ENCODE measurements at places on chromosomes 11 and 22.

DNA sequence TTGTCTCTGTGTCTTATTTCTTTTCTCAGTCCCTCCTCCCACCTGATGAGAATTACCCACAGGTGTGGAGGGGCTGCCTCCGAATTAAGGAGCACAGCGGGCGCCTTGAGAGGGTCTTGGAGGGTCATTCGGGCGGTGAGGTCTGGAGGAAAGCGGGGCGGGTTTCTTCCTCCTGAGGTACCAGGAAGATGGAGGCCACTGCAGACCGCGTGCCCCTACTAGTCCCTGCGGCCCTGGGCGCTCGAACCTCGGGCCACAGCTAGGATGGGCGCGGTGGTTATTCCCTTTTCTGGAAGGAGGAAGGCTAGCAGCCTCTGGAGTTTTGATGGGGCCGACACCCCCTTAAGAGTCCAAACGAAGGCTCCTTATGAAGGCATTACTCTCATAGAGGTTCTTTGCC, 5.5 kb upstream of the FAM111A start:
- DNase-seq = no peak

DNA sequence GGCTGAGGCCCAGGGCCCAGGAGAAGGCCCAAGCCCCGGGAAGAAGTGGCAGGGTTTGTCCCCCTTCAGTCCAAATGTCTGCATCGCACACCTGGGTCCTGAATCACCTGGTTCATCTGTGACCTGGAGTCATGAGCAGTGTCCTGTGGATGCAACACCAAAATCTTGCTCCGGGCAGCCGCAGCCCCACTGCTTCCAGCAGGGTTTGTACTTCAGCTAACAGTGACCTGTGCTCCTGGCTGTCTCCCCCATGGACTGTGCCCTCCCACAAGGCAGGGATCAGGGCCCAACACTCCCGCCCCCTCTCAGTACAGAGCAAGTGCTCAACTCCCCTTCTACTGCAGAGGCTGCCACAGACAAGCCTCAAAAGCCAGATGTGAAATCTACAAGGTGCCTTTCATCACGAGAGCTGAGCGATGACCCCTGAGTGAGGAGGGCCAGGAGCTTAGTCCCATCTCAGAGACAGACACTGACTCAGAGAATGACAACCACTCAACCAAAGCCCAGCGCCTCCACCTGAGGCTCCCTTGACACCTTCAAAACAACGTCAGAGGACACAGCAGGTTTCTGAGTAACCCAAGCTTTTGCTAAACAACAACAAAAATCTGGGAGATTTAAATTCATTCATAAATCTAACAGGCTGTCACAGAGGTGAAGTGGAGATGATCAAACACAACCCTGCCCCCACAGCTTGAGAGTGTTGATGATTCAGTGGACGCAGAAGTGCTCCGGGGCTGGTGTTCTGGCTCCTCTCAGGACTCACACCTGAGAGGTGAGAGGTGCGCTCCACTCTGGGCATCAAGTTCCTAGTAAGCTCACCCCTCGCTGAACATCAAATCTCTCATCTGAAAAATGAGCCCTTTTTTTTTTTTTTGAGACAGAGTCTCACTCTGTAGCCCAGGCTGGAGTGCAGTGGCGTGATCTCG, 3.4 kb downstream of the KIAA0930 start:
- no peak for DNase-seq

DNA sequence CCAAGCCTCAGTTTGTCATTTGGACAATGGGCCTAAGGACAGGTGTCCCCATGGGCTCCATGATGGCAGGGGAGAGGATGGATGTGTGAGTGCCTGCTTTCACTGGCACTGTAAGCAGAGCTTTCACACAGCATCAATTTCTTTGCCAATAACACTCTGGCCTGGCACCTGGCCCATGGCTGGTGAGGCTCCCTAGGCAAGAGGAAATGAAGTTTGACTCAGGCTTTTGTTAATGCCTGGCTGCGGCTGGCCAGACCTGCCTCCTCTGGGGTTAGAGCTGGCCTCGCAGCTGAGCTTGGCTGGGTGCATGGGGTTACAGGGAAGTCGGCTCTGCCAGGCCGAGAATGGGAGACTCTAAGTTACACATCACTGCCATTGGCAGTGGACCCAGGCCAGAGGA, 30.0 kb upstream of the SEZ6L start:
- no peak for DNase-seq

DNA sequence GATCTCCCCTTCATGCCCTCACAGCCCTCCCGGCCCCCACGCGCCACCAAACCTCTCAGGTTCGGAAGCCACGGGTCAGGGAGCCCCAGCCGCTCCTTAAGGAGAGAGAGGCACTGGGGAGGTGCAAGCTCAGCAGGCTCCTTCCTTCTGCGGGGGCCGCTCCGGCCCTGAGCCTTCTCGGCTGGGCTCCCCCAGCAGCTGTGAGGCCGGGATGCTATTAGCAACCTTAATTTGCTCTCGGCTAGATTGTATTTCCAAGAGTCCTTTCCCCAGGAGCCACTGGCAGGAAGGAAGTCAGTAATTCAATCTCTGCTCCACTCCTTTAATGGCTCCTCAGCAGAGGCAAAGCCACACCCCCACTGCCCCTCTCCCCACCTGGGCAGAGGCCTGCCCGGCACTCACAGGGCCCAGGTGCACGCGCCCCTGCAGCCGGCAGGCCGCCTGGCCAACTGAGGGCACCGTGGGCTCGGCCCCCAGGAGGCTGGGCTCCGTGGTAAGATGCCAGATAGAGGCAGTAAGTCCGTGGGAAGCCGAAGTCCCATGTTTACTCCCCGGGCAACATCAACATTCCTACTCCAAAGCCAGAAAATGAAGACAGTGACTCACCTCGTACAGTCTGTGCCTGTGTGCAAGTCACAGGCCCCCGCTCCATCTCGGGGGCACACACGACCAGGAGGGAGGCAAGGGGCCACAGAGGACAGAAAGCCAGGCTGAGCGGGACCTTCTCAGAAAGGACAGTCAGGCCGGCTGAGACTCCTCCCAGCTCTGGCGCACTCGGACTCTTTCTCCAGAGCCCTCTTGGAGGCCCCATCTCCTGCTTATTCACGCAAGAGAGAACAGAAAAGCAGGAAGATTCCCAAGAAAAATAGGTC, 5.2 kb downstream of the IGSF9B start:
- DNase-seq = no peak

GRCh38 chr11:87428266-87428665, 390.5 kb downstream of the TMEM135 start:
- no peak for DNase-seq

GRCh38 chr11:116384876-116385275, 387.9 kb downstream of the BUD13 start:
- no peak for DNase-seq

- no peak for DNase-seq
Measured at GRCh38 chr11:76330651-76331050, 50.3 kb downstream of the THAP12 start.

GRCh38 chr11:108037211-108037610, 28.5 kb downstream of the CUL5 start:
- no peak for DNase-seq

All from effector CD4-positive, alpha-beta T cell (primary cell).